Upper lobe of left lung (tissue), 6 donors: ENCODE measurements at places on chromosomes 1 and 21.
A peak's percentile ranks its signal among the peaks of the same experiment; 100 is the strongest.

GRCh38 chr1:168691541-168691940, 37.5 kb downstream of the DPT start:
- no peaks in the 10 kb centered on the region for H3K4me1 ChIP-seq
- H3K4me3 ChIP-seq = no peak overlapping the region
- no peak for DNase-seq
- no peaks in the 10 kb centered on the region for H3K27me3 ChIP-seq
- no peak overlapping the region for H3K27ac ChIP-seq

- H3K4me1 ChIP-seq = peaks cover 9% of the 10 kb centered on the region
- H3K36me3 ChIP-seq = no peaks in the 10 kb centered on the region
- no peaks in the 10 kb centered on the region for H3K27me3 ChIP-seq
- no peak overlapping the region for H3K4me3 ChIP-seq
- peak overlapping the region; percentile 23 for H3K27ac ChIP-seq
Measured at GRCh38 chr1:110240476-110241210, 30.5 kb downstream of the KCNC4 start.

GRCh38 chr1:10216090-10216749, 5.8 kb downstream of the KIF1B start:
- no peak for DNase-seq
- H3K36me3 ChIP-seq = no peaks in the 10 kb centered on the region
- no peaks in the 10 kb centered on the region for H3K27me3 ChIP-seq
- H3K4me3 ChIP-seq = no peak overlapping the region
- peak overlapping the region; percentile 22 for H3K27ac ChIP-seq

DNA sequence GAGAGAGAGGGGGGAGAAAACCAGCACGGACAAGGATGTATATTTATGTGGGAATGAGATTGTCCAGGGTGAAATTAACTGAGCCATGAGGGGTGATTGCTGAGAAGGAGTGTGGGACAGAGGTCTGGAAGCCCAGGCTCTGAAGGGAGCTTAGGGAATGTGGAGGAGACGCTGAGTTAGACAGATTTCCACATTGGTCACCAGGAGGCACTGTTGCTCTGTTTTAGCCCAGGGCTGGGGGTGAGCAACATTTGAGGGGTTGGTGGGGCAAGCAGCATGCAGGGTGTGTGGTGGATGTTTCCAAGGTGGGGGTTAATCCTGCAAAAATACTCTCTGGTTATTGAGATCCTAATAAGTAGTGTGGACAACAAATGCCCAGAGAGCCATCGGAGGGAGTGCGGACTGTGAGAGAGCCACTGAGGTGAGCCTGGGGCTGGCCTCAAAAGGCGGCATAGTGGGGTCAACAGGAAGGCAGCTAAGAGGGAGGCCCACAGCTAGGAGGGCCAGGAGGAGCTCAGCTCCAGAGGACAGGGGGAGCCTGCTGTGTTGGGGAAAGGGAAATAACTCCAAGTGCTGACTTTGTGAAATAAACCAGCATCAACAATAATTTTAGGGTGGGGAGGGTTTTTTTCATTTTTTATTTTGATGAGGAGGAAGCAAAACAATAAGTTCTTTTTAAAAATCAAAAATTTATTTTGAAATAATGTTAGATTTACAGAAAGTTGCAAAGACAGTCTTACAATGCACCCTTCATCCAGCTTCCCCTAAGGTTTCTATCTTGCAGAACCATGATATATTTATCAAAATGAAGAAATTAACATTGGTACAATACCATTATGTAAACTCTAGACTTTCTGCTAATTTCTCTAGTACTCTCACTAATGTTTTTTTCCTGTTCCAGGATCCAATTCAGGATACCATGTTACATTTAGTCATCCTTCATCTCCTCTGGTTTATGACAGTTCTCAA, 82.8 kb upstream of the CD34 start:
- no peak overlapping the region for H3K27ac ChIP-seq
- no peak overlapping the region for H3K4me3 ChIP-seq
- no peaks in the 10 kb centered on the region for H3K4me1 ChIP-seq
- no peak for DNase-seq
- H3K36me3 ChIP-seq = no peaks in the 10 kb centered on the region

DNA sequence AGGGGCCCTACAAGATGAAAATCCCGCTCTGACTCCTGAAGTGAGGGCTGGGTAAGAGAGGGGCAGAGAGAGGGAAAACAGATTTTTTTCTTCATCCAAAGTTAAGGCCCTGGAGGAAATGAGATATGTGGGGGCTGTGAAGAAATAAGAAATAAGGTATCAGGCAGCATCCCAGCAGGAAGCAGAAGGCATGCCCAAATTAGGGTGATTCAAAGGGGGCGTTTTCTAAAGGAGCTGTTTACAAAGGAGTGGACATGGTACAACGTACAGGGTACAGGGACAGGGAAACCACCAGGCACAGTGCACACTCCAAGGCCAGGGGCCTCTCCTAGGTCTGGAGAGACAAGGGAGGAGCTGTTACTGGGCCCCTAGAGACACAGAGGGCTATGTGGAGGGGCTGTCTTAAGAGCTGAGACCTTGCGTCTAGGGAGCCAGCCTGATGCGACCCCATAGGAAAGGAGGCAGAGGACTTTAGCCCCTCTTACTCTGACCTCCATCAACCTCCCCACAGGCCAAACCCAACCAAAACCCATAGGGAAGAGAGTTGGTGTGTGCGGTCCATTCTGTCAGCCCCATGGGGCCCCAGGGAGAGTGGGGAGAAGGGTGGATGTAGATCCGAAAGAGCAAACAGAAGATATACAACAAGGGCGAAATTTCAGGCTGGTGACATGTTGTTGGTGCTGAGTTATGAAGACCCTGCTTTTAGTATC, 38.6 kb downstream of the STYXL2 start:
- H3K27me3 ChIP-seq = no peaks in the 10 kb centered on the region
- H3K27ac ChIP-seq = no peak overlapping the region
- H3K36me3 ChIP-seq = no peaks in the 10 kb centered on the region
- H3K4me3 ChIP-seq = no peak overlapping the region
- no peaks in the 10 kb centered on the region for H3K4me1 ChIP-seq
